Stimulated activated naive CD4-positive, alpha-beta T cell treated with Interleukin-2 at 50 U/mL for 16 hours (primary cell): ENCODE measurements at places on chromosomes 3 and 15.

DNA sequence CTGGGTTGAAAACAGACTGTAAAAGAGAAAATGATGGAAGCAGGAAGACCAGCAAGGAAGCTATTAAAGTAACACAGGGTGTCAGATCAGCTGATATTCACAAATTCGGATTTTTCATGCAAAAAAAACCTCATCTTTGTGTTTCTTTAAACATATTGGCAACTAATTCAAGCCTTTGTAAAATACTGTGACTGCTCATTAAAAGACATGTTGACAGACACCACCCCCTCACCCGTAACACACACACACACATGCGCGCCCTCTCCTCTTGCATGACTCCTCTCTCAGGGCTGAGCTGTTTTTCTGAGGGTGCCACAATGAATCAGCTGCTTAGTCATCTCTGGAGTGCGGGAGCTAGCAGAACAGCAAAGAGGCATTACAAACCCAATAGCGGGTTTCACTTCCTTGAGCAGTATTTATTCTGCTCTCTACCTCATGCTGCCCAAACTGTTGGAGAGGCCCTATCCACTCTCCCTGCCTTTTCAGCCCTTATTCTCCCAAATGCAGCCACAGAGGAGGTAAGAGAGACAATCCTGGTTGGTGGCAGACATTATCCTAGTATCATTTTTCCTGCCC is 35.8 kb upstream of the CCDC80 start:
- peak; percentile 92 for DNase-seq

DNA sequence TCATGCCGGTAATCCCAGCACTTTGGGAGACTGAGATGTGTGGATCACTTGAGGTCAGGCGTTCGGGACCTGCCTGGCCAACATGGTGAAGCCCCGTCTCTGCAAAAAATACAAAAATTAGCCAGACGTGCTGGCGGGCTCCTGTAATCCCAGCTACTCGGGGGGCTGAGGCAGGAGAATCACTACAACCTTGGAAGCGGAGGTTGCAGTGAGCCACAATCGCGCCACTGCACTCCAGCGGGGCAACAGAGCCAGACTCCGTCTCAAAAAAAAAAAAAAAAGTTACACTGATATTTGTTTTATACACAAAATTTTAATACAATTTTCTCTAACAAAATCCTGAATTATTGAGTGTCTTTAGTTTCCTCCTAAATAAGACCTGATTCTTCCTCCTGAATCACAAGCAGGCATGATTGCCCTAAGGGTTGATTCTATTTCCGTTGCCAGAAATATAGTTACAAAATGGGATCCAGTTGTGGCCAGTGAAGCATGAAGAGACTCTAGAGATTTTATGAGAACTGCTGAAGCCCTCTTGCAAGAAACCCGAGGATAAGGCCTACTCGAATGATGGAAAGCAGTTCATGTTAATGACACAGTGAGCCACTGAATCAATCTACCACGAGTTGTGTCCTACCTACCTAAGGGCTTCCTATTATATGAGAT is 9.6 kb upstream of the SMARCC1 start:
- DNase-seq: no peak

- DNase-seq: no peak
Measured at GRCh38 chr15:42876224-42876623, 44.4 kb downstream of the TTBK2 start.

DNA sequence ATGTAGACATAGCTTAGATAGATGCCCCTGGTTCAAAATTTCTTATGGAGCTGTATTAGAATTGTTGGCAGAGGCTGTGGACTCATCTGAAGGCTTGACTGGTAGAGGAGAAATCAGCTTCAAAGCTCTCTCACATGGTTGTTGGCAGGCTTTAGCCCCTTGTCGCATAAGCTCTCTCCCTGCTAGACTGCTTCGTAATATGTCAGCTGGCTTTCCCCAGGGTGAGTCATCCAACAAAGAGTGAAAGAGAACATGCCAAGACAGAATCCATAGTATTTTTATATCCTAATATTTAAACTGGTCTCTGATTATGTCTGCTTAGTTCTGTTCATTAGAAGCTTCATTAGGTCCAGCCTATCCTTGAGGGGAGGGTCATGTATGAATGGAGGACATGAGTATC is 427.4 kb upstream of the NAALADL2 start:
- DNase-seq: no peak

DNA sequence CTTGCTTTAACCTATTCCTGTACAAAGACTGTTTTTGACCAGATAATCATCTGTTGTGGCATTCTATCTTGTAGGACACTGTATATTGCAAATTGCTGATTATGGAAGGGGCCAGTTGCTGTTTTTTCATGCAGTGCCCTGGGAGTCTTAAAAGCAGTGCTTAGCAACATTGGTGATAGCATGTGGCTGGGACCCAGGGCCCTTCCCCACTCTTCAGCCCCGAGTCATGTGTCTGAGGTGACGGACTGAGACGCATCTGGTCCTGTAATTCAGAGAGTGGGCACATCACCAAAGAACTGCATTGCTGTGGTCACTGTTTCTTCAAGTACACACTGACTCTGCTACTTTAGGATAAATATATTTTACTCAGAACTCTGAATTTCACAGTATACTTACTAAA is 63.4 kb downstream of the SNRK start:
- no peak for DNase-seq

DNA sequence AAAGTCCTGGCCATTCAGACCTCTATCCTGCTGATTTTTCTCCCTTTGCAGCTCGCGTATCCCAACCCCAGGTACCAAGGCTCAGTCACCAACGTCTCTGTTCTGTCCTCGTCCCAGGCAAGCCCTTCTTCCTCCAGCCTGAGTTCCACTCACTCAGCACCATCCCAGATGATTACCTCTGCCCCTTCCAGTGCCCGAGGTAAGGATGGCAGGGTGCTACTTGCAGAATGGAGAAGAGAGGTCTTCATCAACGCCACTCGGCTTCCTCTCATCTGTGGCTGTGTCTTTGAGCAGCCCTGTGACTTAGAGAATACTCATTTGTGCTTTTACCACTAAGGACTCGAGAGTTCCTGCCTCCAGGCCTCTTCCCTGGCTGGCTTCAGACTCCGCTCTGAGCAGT is 22.6 kb upstream of the MANF start:
- no peak for DNase-seq

DNA sequence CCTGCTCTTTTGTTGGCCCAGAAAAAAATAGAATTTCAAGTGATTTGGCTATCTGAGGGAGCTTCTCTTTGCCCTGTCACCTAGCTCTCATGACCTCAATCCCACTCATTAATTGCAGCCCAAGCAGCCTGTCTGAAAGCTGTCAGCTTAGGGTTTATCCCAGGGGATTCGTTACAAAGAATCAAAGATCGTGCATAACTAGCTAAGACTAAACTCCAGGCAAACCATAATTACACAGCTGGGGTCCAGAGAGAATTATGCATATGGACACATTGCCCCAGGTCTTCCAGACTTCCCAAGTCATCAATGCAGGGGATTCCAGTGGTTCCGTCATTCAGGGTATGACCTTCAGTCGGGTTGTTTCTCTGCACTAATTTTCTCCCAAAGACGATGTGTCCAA is 91.6 kb upstream of the CBLB start:
- DNase-seq: no peak

GRCh38 chr15:75930866-75931265 is 27.2 kb downstream of the FBXO22 start:
- DNase-seq: no peak

- DNase-seq: no peak
Measured at GRCh38 chr15:88663141-88663621, 24.4 kb downstream of the ISG20 start.
